ENCODE measurements at places on chromosomes 16 and 17.
A peak's percentile ranks its signal among the peaks of the same experiment; 100 is the strongest.

DNA sequence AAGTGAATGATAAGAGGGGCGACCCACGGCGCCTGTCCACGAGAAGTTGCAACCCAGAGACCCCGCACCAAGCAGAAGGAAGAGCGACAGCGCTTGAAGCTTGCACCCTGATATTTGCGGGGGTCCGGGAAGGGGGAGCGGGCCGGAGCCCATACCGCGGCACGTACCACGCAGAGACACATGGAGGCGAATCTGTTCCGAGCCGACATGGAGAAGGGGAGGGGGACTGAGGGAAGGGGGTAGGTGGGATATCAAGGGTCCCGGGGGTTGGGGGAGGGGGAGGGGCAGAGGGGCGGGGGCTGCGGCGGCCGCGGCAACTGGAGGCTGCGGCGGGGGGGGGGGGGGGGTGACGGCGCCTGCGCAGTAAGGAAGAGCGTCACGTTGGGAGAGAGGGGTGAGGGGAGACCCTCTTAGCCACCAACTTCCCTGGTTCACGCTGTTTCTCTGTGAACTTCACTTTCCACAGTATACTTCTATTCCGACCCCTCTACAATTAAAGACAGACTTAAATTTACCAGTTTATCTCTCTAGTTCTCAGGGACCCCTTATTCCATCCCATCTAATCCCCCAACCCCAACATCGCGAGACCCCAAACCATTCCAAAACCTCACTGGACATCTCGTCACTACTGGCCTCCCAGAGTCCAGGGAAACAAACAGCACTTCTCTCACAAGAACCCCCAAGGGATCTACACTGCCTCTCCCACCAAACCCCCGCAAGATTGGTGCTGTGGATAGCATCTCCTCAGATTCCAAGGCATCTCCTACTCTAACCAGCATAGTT lies 8.0 kb downstream of the DLG4 start:
- DNase-seq: no peak

DNA sequence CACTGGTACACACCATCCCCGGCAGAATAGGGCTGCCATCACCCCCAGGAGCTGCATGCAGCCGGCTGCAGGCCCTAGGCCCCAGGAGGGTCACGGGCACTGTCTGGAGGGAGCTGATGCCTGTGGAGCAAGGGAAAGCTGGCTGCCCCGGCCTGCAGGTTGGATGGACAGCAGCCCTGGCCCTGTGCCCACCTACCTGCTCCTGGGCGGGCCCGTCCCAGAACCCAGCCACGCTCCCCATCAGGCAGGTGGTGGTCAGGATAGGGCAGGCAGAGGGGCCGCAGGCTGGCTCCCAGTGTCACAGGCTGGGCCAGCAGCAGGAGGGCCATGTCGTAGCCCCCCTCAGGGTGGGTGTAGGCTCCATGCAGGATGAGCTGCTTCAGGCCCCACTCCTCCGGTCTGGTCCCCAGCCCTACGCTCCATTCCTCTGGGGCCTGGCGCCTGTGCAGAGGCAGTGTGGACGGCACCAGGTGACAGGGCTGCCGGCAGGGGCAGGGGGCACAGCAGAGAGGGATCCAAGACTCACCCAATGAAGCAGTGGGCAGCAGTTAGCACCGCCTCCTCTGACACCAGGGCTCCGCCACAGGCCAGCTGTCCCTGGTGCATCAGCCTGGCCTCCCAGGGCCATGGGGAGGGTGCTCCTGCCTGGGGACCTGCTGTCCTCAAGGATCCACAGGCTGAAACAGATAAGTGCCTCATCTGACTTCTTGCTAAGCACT lies 4.0 kb downstream of the PRSS53 start:
- DNase-seq: no peak

DNA sequence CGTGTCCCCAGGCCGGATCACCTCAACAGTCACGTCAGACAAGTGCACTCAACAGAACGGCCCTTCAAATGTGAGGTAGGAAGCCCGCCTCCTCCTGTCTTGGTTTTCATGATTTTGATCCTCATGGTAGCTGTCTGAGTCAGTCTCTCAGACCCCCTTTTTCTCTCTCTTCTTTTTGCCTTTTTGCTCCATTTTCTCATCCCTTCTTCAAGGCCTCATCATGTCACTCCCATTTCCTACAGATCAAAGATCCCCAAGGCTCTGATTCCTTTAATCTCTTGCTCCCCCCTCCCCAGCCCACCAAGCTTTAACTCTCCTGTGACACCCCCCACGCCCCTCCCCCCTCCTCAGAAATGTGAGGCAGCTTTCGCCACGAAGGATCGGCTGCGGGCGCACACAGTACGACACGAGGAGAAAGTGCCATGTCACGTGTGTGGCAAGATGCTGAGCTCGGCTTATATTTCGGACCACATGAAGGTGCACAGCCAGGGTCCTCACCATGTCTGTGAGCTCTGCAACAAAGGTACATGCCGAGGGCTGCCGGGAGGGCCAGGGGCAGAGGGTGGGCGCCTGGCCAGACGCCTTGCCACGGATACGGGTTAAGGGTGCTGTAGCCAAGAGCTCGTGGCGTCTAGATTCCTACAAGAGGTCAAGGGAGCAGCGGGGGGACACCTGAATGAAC lies 2.0 kb downstream of the MAZ start:
- DNase-seq: no peak

DNA sequence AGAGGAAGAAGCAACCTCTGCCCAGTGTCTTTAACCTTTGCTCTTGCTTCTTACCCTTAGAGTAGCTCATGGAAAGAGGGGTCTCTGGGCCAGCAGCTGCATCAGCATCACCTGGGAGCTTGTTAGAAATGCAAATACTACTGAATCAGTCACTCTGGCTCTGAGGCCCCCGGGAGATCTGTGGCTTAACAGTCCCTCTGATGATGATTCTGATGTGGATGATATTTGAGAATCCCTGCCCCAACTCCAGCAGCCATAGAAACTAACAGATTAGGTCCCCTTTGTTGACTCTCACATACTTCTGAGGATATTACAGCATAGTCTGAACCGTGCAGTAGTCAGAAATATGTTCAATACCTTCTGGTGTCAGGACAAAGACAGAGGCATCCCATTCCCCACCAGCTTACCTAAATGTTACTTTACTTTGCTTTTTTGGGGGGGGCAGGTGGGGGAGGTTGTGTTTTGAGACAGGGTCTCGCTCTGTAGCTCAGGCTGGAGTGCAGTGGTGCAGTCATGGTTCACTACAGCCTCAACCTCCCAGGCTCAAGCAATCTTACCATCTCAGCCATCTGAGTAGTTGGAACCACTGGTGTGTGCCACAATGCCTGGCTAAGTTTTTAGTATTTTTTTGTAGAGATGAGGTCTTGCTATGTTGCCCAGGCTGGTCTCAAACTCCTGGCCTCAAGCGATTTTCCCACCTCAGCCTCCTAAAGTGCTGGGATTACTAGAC lies 220.1 kb downstream of the CCDC182 start:
- no peak for DNase-seq

DNA sequence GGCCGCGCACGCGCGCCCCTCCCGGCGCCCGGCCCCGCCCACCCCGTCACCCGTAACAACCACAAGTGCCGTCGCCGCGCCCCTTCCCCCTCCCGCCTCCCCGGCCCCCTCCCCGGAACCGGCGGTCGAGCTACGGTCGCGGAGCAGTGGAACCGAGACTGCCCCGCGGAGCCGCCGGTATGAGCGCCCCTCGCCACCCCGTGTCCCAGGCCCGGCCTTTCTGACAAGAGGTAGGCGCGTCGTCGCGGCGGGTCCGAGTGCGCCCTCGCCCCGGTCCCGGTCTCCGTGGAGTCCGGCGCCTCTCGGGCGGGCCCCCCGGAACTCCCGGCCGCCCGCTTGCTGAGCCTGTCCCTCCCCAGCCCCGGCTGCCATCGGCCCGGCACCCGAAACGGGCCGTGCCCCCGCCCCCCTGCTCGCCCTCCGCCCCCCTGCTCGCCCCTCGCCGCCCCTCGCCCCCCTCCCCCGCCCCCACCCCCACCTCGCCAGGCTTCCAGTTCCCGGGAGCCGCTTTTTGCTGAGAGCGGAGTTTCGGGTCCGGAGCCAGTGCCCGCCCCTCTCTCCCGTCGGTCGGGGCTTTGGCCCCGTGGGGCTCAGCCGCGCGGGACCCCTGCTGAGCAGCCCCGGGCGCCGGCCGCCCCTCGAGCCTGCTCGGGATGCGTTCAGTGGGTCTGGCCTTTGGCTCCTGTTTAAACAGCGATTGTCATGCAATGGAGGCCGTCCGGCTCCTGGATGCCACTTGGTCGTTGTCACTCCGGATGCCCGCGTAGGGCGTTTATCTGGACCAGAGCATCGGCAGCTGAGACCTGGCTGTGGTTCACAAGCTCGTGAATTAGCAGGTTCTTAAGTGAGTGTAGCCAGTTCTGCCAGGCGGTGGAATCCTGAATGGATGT lies at the start of gene SEC14L1:
SEC14L1 (plus strand) TSS at position 92 of the 890 bp plus-strand sequence. CDS start 2,628 bp downstream, outside the sequence.
- DNase-seq: no peak

- DNase-seq: no peak
These were observed 142.3 kb downstream of the ZFHX3 start for GRCh38 chr16:72905581-72905980.

DNA sequence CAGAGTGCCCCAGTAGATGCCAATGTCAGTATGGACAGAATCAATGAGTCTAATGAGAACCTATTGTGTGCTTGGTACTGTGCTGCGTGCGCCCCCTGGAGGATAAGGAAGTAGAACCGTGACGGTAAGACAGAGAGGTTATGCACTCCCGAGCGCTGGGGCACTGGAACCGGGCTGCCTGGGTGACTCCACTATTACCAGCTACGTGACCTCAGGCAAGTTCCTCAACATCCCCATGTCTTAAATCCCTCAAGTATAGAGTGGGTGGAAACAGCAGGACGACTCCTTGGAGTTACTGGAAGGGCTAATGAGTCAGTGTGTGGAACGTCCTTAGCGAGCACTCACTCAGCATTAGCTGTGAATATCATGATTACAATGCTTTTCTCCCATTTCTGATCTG lies 16.2 kb downstream of the CHST4 start:
- no peak for DNase-seq

- no peak for DNase-seq
These were observed 132.2 kb upstream of the HS3ST2 start for GRCh38 chr16:22681554-22682291.

GRCh38 chr17:72745241-72745640 lies 347.2 kb downstream of the SLC39A11 start:
- DNase-seq: no peak

GRCh38 chr16:729768-730665 lies 3.1 kb downstream of the HAGHL start:
- DNase-seq: no peak

- DNase-seq: no peak
These were observed 33.7 kb downstream of the TEKT3 start for GRCh38 chr17:15307710-15308111.

GRCh38 chr17:1977583-1978395 lies 47.3 kb downstream of the RTN4RL1 start:
- DNase-seq: no peak

DNA sequence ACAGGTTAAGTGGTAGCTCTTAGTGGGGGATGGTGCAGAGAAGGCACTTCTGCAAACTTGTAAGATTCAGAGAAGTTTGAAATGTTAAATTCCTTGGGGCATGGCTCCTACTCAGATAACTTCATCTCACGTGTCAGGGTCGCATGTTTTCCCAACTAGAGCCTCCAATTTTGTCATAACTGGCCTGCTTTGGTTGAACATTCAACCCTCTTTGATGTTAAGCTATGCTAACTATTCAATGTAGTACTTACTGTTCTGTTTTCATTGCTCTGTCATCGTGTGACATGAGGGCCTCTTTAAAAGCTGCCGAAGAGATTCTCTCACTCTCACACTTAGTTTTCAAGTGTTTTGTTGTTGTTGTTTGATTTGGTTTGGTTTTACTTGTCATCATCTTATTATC lies 280.8 kb downstream of the CDH11 start:
- DNase-seq: no peak

DNA sequence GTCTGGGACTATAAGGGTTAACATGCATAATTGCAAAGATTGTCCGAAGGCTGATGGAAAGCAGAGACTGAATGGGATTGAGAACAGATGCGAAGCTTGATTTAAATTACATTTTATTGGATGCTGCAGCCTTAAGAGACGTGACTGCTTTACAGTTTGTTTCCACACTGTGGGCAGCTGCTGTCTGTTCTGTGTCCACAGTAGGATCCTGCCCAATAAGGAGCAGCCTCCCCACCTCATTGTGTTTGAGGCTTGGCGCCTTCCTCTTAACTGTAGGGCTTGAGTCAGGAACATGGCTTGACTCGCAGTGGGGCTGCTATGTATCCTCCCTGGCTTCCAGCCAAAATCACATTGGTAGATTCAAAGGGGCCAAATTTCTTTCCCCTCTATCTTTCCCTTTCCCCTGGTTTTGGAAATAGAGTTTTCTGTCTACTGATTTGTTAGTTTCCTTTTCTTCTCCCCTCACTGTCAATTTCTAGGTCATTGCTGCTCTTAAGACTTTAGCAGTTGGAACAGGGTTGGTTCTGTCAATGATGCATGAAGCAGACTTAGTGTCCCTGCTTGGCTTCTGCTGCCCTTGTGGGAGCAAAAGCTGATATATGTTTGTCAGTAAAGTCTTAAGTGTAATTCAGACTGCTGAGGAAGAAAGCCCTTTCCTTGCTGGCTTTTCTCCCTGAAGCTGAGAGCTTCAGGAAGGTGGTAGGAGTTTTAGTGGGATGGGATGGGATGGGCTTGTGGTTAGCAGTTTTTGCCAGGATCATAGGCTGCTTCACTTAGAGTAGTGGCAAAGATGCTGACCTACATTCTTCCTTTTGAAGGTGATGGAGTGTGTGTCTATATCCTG lies 5.0 kb upstream of the RARA start:
- peak; percentile 79 for DNase-seq

GRCh38 chr17:47870056-47870455 lies 19.1 kb upstream of the SP6 start:
- DNase-seq: no peak

- no peak for DNase-seq
These were observed 15.3 kb downstream of the DLG4 start for GRCh38 chr17:7204336-7204735.

GRCh38 chr16:9446471-9447194 lies 355.2 kb downstream of the HAPSTR1 start:
- no peak for DNase-seq

- DNase-seq: no peak
These were observed 48.3 kb upstream of the HAPSTR1 start for GRCh38 chr16:9042964-9043680.

GRCh38 chr17:80227156-80227555 lies 6.9 kb downstream of the SLC26A11 start:
- no peak for DNase-seq
